ENCODE measurements at places on chromosomes 4 and X. TPM values are rescaled to one million over a fixed set of nuclear protein-coding genes. Genes with fewer than 3 reads are reported as not detected.

The LIAS gene
- 39.5 TPM for total RNA-seq

The PTPN13 gene
- total RNA-seq: 2.4 TPM

The IL1RAPL2 gene
- not detected for total RNA-seq

The RTL5 gene
- total RNA-seq: 0.17 TPM

The F9 gene
- not detected for total RNA-seq

The ARHGAP36 gene
- not detected for total RNA-seq

The SULT1E1 gene
- total RNA-seq: not detected

The ABHD18 gene
- total RNA-seq: 28.0 TPM

DNA sequence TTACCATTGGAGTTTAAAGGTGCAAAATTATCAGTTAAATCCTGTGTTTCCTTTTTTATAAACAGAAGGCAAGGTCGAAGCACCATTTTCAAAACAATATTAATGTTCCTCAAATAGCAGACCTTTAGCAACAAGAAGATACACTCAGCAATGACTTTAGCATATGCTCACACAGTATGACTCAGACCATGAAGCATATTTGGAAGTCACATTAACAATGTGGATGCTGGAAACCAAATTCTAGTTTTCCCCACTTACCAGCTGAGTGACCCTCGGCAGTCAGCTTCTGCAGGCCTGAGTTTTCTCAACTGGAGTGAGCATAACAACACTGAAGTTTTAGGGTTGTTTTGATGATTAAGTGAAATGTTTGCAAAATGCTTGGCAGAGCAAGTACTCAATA lies 130.5 kb downstream of the ANK2 start:
- no peak for DNase-seq

DNA sequence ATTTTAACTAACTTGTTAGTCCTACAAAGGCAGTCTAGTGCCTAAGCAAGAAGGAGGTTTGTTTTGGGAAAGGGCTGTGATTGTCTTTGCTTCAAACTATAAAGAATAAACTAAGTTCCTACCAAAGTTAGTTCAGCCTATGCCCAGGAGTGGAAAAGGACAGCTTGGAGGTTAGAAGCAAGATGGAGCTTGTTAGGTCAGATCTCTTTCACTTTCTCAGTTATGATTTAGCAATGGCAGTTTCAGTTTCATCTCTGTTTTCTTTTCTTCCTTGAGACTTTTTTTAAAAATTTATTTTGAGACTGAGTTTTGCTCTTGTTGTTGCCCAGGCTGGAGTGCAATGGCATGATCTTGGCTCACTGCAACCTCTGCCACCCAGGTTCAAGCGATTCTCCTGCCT lies 82.9 kb upstream of the NLGN4X start:
- DNase-seq: no peak

DNA sequence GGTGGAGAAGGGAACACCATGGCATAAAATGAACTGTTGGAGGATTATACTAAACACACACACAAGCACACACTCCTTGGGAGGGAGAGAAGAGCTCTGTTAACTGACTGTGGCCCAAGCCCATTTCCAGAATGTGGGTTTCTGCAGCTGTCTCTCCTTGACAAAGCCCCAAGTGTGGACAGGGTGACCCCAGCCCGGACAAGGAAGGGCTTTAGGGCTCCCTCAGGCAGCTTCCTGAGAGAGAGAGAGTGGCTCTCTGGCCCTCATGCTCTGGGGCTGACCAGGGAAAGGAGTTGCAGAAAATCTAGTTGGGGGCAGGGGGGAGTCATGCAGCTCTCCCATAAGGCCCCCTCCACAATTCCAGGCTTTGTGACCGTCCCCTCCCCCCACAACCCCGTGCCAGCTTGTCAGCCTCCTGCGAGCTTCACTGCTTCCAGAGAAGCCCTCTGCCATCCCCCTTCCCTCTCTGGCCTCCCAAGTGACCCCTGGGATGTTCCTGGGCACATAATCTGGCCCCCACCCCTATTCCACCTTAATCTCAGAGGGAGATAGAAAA lies 590 bp downstream of the ARHGEF9 start:
- DNase-seq: no peak

DNA sequence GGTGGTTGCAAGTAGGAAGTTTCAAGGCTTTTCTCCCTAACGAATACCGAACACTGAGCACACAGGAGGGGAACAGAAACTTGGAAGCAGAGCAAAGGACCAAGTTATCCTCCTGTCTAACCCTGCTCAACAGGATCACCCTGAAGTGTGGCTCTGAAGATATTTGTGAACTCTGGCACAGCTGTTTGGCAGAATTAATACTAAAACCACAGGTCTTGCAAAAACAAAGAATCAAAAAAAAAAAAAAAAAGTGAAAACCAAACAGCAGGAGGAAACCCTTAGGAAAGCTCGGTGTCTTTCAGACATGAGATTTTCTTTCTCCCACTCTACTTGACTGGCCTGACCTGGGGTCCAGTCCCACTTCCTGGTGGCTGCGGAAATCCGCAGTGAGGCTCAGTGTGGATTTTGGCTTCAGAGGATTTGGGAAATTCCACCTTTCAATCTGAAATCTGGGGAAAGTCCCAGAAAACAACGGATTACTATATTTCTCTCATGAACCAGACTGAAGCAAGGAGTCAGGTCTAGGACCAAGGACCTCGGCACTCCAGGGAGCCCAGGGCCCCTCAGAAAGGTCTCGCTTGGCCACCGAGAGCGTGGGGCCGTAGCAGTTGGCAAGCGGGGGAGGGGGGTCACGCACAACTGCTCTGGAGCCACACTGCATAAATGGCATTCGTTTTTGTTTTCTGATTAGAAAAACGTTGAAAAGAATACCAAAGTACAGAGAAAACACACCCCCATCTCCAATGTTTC lies 867 bp downstream of the TIFA start:
- DNase-seq: no peak

DNA sequence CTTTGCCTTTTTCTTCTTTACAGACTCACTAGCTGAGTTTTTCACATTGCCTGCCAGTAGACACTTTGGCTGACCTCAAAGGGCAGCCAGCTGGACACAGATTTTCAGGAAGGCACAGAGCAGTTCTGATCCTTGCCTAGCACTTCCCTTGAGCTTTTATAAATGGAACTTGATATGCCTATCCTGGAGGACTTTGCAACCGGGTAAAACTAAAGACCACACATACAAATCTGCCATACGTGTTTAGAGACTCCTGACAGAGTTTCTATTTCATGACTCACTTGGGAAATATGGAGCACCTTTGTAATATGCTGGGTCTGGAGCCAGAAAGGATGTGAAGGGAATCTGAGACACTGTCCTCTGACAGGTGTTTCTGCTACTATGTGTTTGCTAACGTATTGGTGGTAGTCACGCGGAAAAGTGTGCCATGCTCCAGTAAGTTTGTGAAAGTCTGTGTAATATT lies 56.7 kb upstream of the RASSF6 start:
- no peak for DNase-seq

- DNase-seq: no peak
Measured at GRCh38 chr4:94419956-94420355, 31.8 kb upstream of the PDLIM5 start.

GRCh38 chrX:124504111-124504983 lies 158.0 kb downstream of the SH2D1A start:
- DNase-seq: no peak

DNA sequence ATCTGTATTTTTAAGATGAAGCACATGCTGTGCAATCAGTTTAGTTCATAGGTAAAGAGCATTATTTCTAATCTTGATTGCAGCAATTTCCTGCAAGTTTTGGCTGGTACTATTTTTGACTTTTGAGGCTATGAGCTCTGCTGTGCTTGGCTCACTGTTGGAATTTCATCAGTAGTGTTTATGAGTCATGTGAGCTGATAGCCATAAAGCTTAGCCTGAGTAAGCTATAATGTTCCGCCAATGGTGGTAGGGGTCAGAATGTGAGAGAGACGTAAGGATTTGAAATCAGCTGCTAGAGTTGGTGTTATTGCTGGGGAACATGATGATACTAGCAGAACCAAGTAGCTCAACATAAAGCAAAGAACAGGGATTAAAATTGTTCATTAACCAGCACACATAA lies 590.9 kb upstream of the GNPDA2 start:
- DNase-seq: no peak

DNA sequence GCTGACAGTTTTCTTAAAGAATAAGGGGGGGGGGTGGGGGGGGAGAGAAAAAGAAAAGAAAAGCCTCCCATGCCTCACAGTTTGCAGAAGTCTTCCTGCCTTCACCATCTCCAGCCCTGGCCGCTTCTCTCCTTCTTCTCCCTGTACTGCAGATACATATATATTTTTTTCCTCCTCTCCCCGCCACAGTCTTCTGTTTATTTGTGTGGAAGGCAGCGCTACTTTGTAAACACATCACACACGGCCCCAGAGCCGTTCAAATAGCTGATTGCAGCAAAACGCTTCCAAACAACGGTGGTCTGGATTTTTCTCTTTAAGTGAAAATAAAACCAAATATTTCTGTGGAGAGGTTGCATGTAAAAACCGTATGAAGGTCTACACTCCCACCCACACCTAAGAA lies 732 bp downstream of the NLGN4X start:
- DNase-seq: no peak

GRCh38 chrX:8138252-8138651 lies 32.8 kb downstream of the VCX2 start:
- no peak for DNase-seq

GRCh38 chrX:51665981-51666380 lies 16.6 kb downstream of the CENPVL2 start:
- no peak for DNase-seq

DNA sequence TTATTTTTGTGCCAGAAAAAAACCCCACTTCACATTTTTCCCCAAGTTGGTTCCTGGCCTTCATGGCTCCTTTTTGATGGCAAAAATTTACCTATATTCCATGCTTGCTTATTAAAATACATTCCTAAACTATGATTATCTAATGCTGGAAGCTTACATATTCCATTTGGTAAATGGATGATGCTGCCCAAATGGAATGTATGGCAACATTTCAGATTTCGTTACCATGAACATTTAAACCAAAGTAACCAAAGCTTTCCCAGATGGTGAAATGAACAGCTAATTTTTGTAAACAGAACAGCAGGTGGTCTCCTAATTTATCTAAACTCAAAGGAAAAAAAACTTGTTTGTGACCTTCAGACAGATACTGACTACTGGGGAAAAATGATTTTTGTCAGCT lies 110.8 kb upstream of the TEX13A start:
- no peak for DNase-seq

DNA sequence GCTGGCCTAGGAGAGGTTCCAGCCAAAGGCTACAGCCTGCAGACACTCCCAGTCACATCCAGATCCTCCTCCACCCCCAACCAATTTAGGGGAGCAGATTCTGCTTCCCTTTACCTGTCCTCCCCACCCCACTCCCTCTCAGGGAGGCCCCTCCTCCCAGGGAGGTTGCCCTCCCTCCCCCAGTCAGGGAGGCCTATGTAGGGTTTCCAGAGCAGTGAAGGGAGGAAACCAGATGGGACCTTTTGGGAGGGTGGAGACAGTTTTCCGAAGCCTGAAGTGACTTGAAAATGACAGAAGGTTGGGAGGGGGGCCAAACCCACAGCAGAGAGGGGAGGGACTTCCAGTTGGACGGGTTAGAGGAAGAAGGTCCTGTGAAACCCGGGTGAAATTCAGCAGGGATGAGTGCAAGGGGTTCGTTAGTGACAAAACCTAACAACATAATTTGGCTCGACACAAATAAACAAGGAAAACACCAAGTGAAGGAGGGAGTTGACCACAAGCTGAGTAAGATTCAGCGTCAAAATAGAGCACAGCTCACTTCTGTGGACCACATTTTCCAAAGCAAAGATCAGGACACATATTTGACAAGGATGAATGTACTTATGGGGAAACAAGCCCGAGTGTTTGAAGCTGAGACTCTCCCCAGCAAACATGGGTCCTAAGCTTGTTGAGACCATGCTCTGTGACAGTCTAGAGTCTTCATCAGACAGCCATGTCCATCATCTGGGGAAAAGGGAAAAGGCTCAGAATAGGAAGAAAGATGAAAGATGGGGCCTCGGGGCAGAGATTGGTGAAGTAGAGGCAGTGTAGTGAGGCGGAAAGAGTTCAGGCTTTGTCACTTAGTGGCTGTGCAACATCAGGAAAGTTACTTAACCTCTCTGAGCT lies 46.4 kb downstream of the PRPS1 start:
- peak; percentile 49 for DNase-seq

DNA sequence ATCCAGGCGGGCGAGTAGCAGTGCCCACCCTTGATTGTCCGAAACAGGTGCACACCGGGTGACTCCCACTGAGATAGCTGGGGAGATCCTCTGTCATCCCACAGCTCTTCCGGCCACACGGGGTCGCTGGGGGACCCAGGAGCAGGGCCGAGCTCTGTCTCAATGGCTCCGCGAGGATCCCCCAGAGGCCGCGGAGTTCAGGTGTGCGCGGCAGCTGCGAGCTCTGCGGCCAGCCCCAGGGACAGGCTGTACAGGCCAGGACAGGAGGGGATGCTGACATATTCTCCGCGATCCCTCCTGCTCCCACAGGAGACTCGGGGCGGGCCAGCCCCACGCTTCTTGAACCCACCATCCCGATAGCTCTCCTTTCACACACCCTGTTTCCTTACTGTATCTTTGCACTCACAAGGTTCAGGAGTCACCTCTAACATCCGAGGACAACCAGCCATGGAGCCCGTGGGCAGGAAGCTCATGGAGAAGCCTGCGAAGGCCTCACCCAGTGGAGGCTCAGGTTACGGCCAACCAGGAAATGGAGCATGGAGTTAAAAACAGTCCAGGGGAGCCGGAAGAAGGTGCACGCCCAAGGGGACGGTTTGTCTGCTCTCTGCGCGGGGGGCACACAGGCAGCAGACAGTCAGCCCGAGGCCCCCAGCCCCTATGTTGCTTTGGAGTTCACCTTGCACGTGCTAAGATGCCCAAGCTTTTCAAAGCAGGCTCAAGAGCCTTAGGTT lies 77.9 kb upstream of the AMELX start:
- no peak for DNase-seq

GRCh38 chr4:184310881-184311709 lies 93.4 kb upstream of the ENPP6 start:
- no peak for DNase-seq

- DNase-seq: no peak
Measured at GRCh38 chr4:116328261-116328860, 757.0 kb downstream of the TRAM1L1 start.

- DNase-seq: no peak
Measured at GRCh38 chr4:126991965-126992364, 640.8 kb upstream of the INTU start.

DNA sequence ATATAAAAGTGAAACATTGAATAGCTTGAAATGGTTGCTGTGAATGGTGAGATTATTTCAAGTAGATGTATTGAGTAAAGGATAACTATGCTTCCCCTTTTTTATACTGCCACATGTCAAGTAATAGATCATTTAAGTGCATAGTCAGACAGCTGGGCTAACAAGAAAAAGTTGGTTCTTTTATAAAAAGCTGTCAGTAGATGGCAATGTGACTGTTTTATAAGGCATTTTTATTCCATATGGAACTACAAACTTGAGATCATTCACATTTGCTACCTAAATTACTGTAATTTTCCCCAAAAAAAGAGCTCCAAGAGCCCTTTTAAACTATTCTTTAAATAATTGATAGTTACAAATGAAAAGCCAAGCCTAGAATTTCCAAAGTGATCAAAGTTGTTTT lies 831.0 kb downstream of the C4orf33 start:
- no peak for DNase-seq
